ENCODE measurements at places on chromosomes 2 and 18. TPM values are rescaled to one million over a fixed set of nuclear protein-coding genes. Genes with fewer than 3 reads are reported as not detected.

DNA sequence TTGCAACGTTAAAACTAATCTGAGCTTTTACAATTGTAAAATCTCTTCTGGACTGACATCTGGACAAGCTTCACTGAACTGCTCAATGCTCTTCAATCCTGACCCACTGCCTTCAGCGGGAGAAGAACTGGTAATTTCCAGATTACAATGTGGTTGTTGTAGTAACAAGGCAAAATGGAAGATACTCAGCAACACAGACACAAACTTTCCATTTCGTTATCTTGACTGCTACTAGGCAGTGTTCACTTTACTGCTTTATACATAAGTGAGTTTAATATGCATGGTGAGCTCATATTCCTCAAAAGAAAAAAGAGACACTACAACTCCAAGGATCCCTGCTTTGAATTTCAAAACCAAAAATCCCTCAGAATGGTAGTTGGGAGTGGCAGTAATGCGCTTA is 51.9 kb downstream of the GRB14 start:
- no peak for DNase-seq

DNA sequence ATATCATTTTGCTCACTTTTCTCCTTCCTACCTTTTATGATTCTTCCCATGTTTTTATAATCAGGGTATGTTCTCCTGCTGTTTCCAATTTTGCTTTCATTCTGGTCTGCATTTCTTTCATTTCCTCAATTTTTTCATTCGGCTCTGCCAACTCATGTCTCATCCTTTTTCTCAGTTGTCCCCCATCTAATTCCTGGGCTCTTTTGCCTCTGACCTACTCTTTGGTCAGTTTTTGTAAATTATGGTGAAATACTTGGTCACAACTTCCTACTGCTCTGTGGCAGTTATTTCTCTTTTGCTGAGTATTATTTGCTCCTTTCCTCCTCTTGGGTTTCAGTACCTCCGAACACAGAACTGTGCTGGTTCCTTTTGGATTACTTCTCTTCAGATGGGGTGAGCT is 27.5 kb downstream of the MYO7B start:
- no peak for DNase-seq

GRCh38 chr2:65075605-65076344 is 19.6 kb downstream of the CEP68 start:
- no peak for DNase-seq

DNA sequence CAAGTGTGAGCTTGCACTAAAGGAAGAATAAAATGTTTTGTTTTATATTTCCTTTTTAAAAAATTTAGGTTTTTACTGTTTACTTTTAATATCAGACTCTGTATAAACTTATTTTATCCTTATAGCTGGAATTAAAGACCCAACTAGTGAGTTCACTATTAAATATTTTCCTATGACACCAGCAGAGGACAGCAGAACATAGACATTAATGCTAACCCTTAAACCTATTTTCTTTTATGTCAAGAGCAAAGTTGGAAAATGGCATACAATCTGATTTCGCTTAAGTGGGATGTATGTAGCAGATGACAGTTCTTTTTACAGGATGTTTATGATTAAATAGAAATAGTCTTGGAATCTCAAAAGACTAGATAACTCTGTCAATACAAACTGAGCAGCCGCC is 188.2 kb upstream of the XIRP2 start:
- DNase-seq = peak; percentile 11

The CLIP4 gene
- total RNA-seq = 78.5 TPM

The CENPA gene
- total RNA-seq = 31.9 TPM
